ENCODE measurements at places on chromosomes 3 and 15.

GRCh38 chr3:34263101-34263621 is 464.7 kb downstream of the PDCD6IP start:
- DNase-seq = no peak

DNA sequence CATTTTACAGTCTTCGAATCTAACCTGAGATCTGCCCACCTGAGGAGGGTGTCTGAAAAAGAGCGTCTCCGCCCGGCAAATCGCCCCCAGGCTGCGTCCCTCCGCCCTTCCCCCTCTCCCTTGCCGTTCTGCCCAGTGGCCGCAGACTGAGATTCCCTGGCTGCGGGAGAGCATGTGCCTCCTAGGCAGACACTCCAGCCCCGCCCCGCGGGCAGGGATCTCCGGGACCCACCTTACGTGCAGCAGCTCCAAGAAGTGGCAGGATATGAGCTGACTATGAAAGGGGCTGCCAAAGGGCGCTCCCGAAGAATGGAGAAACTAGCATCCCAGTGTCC is 2.7 kb upstream of the WNT5A start:
- DNase-seq = no peak

DNA sequence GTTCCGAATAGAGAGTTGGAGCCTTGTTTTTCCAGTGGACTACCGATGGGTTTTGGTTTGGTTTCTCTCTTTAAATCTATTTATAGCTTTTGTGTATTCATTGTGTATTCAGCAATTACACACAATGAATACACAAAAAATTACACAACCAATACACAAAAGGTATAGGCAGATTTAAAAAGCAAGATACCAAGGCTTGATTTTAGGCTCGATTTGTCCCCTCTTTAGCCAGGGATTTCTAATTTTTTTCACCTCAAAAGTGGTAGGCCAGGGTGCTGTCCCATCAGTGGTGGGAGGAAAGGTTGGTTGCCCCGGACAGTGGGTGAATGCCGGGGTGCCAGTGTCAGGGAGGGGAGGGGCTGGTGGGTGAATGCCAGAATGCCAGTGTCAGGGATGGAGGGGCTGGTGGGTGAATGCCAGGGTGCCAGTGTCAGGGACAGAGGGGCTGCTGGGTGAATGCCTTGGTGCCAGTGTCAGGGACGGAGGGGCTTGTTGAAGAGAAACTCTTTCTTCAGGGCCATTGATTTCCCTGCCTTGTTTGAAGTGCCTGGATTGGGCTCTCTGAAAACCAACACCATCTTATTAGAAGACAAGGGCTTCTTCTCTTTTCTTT is 186.2 kb downstream of the GOLGA6L6 start:
- no peak for DNase-seq

GRCh38 chr15:93043621-93044300 is 45.2 kb downstream of the RGMA start:
- no peak for DNase-seq

GRCh38 chr15:80152896-80153876 is at the start of gene FAH:
TSS of gene FAH (plus strand) at chr15:80152999. CDS start at chr15:80153055, 56 bp downstream.
- DNase-seq = peak; percentile 36

DNA sequence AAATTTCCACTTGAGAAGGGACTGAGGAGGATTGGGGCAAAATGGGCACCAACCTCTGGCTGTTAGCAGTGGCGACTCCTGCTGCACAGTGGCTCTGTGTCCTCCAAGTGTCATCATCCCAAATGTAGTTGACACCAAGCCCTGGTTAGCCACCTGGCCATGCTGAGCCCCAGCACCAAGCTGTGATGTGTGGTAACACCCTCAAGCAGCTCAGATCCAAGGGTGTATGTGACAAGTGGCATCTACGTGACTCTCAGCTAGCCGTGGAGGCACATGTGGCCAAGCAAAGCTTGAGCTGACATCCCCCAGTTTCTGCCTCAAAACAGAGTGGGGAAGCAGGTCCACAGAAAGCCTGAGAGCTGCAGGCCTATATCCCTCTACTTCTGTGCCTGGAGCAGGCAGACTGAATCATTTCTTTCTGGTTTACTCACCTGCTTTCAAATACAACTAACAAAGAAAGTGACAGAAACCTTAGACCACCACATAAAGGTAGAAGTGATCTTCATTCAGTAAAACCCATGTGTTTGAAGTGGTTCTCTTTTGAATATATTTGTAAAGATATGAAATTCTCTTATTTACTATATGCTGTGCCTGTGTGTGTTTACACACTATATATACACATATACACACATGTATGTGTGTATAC is 40.0 kb downstream of the FOXP1 start:
- DNase-seq = no peak

GRCh38 chr3:29070959-29071634 is 209.8 kb upstream of the RBMS3 start:
- no peak for DNase-seq

- DNase-seq = peak; percentile 15
These were observed 79.0 kb upstream of the DCLK3 start for GRCh38 chr3:36843065-36844051.

- DNase-seq = no peak
These were observed 11.0 kb downstream of the LEKR1 start for GRCh38 chr3:156837115-156837514.

DNA sequence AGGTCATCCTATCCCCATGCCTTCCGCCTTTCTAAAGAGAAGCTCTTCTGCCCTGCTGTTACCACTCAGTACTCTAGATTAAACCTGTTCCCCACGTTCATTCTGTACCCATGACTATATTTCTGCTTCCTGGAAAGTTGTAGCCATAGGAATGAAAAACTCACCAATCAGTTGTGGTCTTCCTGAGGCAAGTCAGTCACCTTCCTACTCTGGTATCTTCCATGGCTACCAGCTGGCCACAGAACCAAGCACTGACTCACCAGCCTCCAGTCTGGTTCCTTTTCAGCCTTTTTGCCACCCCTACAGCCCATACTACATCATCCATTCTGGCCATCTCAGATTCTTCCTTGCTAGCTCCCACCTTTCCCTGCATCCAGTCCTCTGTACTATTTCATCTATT is 46.4 kb downstream of the TMEM44 start:
- DNase-seq = peak; percentile 68

GRCh38 chr3:125156456-125156855 is 56.1 kb downstream of the SLC12A8 start:
- DNase-seq = no peak

DNA sequence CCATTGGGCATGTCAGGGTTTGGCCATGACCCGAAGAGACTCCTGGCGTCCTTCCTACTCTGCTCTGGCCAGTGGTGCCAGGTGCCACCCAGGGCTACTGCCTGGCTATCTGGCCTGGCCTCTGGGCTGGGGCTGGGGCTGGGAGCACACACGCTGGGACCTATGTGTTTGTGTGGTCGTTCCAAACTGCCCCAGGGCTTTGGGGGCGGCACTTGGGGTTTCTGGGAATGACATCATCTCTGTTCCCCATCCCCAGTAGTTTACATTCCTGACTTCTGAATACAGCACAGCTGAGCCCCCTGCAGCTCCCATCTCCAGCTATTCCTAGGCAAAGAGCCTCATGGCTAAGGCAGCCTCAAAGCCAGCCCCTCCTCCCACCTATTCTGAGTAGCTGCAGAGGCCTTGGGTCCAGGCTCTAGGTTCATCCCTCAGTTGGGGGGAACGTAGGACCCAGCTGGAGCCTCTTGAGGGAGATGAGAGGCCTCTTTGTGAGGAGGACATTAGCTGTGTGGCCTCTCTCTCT is 24.3 kb downstream of the PLEKHO2 start:
- peak; percentile 79 for DNase-seq

DNA sequence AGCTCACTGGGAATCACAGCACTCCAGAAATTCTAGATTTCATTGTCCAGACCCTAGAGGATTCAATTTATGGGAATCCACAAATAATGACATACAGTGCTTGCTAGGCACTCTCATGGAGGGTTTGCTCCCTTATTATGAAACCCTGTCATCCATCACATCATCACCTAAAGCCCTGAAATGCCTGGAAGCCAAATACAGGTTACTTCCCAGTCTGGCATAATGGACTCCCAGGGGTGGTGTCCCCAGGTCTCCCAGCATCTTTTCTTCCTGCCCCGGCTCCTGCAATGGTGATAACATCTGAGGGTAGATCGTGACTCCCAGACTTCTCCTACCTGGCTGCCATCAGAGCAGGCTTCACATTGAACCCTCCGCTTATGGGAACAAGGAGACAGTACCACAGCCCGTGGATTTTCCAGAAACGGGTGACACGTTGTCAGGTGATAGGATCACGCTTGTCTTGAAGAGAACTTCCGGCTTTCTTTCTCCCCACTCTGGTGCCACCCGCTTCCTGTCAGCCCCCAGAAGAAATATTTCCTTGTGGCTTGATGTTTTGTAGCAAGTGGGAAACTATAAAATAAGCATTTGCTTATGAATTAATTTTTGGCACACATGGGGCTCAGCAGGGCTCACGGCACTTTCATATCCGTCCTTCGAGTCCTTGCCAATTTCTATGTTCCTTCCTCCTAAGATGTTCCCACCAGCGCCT is 238.7 kb upstream of the BHLHE40 start:
- no peak for DNase-seq

GRCh38 chr3:115804713-115805119 is 181.4 kb downstream of the GAP43 start:
- DNase-seq = peak; percentile 64

DNA sequence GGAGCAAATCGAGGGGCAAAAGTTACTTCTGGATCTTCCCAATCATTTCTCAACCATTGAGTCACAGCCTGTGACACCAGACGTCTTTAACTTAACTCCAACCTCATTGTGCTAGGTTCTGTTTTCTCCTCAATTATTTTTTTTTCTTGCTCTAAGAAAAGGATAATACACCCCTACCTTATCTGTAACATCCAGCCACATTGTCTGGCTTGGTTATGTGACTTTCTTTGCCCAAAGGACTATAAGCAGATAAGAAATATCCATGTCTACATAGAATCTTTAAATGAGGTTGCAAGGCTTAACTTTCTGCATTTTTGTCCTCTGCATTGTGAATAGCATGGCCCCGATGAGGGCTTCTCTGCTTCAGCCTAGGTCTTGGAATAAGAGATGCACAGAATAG is 782.4 kb upstream of the CFAP20DC start:
- DNase-seq = no peak

DNA sequence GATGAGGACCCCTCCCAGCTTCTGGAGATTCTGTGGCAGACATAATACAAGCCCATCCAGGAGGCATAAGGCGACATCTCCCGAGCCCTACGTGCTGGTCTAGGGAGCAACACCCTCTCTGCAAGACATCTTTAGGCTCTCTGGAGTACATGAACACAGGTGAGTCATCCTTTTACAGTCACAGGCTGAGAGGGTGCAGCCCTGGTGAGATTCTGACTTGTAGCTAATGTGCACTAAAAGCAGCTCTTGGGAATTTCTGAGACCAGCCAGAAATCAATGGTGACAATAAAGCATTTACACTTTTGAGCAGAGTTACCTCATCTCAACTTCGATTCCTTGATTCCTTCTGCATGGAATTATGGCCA is 131.1 kb downstream of the XXYLT1 start:
- peak; percentile 67 for DNase-seq

DNA sequence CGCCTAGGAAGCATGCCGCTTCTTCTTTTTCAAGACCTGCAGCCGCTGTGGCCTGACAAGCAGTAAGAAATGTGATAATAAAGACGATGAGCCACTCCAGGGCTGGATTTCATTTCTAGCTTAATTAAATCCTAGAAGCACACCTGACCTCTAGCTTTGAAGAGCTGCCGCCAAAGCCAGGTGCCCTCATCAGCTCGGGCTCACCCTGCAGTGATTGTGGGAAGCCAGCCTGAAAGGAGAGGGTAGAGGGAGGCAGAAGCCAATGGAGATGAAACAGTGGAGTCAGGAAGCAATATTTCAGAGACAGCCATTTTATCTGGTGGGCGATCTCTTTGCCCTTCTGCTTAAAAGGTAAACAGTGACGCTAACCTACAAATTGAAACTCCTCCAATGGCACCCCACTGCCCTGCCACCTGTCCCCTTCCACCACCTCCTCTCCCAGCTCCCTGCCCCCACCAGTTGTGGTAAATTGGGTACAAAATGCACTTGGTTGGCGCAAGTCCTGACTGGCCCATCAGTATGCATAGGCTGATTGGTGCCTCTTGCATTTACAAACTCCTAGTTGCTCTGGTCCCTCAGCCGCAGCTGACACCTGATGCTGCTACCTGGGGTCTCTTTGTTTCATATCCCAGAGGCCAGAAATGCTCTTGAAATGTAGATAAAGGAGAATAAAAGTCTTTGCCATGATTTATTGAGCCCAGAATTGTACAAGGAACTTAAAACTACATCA is 385.3 kb downstream of the PDCD6IP start:
- no peak for DNase-seq

DNA sequence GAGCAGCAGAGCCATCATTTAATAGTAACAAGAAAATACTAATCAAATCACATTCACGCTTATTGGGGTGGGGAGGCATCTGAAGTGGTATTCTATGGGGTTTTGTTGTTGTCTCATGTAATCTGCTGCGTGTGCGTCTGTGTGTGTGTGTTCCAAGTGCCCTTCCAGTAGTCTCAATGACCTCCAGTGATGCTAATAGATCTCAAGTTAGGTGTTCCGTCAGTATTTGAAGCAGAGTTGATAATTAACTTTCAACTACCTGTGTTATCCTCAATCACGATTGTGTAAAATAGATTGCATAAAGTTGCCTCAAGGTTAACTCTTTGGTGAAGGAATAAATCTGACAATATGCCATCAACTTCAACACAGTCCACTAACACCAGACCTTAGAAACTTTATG is 375.0 kb downstream of the MECOM start:
- no peak for DNase-seq

GRCh38 chr15:39856357-39856756 is 63.7 kb downstream of the GPR176 start:
- DNase-seq = no peak

DNA sequence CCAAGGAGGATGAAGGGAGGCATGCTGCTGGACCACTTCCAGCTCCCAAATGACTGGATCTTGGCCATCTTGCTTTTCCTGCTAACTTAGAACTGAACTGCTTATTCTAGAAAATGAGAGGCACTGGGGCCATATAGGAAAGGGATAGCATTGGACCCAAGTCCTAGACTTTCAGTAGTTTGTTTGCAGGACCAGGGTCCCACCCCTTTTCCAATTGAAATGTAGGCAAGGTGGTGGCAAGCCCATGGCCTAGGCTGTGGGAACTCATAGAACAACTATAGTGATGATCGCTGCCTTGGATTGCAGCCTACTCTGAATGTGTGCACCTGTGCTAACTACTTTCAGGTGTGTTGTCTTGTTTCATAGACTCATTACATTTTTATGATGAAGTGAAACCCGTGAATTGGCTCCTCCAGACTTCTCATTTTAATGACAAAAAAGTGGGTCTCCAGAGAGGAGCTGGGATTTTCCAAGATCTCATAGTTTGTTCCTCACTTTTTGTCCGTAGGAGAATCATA is 50.3 kb downstream of the TGFBR2 start:
- DNase-seq = no peak

- DNase-seq = no peak
These were observed 179.7 kb downstream of the ITPR1 start for GRCh38 chr3:4672725-4673275.
